NCI-H1436 (cell line): ENCODE measurements at places on chromosomes 7 and 10.

DNA sequence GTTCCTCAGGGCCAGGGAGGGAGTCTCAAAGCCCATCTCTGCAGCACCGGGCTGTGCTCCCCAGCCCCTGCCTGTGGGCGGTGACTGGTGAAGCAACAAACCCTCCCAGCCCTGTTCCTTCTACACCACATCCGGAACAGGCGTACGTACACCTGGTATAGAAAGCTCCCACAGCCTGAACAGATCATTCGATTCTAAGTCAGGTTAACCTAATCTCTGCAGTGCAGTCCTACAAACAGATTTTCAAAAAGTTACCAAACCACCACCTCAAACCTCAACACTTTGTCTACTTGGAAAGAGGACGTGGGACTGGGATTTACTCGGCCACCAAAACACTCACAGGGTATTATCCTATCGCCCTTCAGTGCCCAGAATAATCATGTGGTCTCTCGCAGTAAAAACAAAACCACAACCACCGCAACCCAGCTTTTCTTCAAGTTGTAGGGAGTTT lies 238.4 kb downstream of the DIP2C start:
- DNase-seq, result no peak

- no peak for DNase-seq
Observed at GRCh38 chr7:139855498-139856270, 26.6 kb downstream of the TBXAS1 start.

DNA sequence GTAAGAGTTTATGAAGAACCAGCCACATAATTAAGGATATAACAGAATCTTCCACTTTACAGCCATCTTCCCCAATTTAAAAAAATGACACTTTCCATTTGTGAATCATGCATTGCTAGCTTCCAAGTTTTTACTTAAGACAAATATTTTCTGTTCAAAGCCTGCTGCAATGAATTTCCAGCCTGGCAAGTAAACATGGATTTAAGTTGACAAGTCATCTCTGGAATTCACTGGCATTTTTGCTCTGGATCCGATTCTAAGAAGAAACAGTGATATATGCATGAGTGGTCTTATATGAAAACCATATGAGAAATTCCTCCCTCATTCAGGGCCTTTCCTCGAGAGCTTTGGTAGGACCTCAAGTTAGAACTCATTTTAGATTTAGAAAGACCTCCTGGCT lies 116.1 kb upstream of the CDCA7L start:
- DNase-seq, result no peak

DNA sequence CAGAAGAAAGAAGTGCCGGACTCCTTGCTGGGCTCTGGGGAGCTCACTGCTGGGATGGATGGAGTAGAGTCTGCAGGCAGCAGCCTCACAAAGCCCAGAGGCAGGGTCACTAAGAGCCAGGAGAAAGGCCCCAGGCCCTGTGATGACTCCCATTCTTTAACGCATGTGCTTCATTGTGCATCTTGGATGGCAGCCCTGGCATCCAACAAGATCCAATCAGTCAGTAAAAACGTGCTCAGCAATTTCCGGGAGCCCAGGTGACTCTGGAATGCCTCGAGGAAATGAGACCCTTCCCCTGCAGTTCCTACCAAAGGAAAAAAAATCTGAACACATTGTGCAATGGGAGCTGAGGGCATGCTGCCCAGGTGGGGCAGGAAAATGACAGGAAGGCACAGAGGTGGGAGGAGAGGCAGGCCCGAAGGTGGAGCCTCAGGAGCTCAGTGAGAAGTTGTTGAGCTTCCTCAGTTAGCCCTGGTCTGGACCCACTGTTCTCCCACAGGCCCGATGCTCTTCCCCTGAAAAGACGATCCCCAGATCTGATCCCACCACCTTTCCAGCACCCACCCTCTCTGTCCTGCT lies 60.7 kb upstream of the TMEM72 start:
- no peak for DNase-seq
